ENCODE measurements at places on chromosomes 7 and 10.

DNA sequence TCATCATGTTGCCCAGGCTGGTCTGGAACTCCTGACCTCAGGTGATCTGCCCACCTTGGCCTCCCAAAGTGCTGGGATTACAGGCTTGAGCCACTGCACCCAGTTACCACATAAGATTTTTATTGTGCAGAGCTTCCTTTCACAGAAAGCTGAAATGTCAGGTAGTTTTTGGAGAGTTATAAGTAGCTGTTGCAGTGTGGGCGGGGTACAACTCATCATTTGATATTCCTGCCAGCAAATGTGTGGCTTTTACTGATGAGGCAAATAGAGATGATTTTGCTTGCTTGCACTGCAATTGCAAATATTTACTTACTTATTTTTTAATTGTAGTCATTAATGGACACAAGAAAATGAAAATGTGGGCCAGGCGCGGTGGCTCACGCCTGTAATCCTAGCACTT lies 32.4 kb downstream of the NKX2-3 start:
- DNase-seq = no peak

- DNase-seq = no peak
Observed at GRCh38 chr10:21508706-21509331, 16.7 kb downstream of the SKIDA1 start.

GRCh38 chr10:120085096-120085796 lies 192.7 kb downstream of the SEC23IP start:
- DNase-seq = no peak

- DNase-seq = no peak
Observed at GRCh38 chr10:77028042-77028441, 609.6 kb downstream of the KCNMA1 start.

DNA sequence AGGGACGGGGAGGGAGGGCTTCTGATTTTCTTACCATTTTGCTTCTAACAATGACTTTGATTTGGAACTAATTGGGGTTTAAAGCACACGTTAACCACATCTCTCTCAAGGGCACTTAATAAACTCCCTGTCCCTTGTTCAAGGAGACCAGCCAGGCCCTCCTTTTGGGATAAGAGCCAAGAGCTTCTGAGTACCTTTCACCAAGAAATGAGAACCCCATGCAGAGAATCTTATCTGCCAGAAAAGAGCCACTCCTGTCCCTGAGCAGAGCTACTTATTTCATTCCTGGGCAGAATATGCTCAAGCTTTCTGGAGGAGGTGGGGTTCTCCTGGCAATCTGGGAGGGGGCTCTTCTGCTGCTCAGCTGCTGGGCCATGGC lies 574.6 kb downstream of the GALNT17 start:
- no peak for DNase-seq

- no peak for DNase-seq
Observed at GRCh38 chr7:23931633-23932032, 221.6 kb downstream of the STK31 start.

DNA sequence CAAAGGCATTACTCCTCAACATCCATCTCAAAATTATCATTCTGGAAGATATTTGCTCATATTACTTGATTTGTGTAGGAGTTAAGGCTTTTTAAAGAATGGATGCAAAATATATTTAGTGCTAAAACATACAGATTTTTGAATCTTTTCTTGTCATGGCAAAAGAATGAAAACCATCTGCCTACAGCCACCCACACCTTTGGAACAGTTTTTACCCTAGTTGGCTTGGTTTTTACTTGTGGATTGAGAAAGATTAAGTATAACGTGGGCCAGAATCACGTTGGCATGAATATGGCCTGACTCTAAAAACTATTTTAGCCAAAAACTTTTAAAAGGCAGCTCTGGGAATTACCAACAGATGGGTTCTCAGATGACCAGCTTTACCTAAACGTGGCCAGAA lies 128.2 kb downstream of the SPAG6 start:
- no peak for DNase-seq

GRCh38 chr10:79250259-79250658 lies 97.0 kb upstream of the PPIF start:
- no peak for DNase-seq

DNA sequence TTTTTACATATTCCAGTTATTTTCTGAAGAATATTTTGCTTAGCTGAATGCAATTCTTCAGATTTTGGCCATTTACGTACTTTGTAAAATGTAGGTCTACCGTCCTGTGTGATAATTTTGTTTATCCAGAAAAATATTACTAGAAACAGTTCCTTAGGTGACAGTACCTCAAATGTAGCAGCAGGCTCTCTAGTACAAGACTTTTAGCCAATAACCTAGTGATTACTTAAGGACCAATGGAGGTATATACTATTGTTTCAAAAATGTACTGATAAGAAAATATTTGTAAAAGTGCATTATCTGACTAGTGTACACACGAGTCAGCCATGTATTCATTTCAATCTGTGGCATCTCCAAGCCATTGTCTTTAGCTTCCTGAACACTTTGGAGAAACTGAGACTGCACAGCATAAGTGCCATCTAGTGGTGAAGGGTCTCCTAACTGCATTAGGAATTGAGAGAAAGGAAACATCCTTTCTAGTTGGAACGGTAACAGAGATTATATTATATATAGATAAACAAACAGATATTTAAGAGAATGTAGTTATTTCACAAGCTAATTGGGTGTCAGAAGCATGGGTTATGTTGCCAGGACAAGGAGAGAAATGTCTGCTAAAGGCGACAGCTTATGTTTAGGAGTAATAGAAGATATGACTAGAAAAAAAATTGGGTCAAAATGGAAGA lies 23.7 kb downstream of the RTKN2 start:
- DNase-seq = peak; percentile 63

DNA sequence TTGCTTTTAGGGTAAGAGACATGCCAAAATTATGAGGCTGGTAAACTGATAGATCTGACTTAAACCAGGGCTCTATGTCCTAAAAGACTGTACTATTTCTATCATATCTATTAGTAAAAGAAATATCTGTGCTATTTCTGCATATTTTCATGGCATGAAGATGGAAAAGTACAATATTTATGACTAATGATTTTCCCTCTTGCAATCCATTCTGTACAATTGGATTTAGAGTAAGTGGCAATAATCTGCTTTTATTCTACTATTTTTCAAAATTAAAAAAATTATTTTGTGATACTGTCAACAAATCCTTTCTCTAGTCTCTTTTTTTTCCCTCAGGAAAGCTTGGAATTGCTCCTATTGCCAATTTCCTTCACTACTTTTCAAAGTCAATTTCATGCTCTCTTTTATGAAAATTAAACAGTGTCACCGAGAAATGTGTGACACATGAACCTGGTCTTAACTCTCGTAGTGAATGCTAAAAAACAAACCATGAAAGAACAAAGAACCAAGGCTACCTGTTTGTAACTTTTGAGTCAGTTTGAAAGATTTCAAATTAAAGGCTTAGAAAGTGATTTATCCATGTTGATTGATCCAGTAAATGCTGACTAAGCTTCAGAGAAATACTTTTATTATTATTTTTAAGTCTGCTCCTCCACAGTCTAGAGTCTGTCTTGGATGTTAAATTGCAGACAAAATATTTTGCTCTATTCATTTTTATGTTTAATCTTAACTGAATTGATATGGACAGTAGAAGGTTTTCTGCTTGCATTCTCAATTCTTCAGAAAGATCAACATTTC lies 262.7 kb upstream of the CHRM2 start:
- DNase-seq = no peak

- no peak for DNase-seq
Observed at GRCh38 chr7:130345136-130345535, 520 bp downstream of the CPA5 start.

- DNase-seq = no peak
Observed at GRCh38 chr7:143485094-143485493, 7.4 kb downstream of the TAS2R41 start.

DNA sequence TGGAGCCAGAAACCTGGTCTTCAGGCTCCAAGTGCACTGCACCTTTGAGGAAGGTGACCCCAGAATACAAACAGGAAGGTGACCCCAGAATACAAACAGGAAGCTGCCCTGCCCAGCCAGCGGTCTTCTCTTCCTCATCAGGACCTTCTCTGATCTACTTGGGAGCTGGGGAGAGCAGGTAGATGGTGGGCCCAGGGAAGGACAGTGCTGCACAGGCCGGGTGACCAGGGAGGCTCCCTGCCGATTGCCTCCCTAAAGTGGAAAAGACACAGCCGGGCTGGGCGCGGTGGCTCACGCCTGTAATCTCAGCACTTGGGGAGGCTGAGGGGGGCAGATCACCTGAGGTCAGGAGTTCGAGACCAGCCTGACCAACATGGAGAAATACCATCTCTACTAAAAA lies 151.8 kb upstream of the CHST15 start:
- no peak for DNase-seq

DNA sequence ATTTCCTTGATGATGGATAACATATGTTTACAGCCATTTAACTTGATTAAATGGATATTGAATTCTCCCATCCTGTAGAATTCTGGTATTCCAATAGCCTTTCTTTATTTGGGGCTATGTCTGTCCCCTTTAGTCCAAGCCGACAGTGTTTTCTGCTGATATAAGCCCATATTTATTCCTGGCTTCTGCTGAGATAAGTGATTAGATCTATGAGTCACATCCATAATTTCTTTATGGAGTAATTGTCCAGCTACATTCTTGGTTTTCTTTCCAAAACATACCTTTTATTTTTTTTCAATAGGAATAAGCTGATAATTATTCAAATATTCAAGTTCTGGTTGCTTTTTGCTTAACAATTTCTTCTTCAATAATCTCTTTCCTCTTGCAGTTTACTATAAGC lies 106.7 kb downstream of the NRG3 start:
- no peak for DNase-seq

DNA sequence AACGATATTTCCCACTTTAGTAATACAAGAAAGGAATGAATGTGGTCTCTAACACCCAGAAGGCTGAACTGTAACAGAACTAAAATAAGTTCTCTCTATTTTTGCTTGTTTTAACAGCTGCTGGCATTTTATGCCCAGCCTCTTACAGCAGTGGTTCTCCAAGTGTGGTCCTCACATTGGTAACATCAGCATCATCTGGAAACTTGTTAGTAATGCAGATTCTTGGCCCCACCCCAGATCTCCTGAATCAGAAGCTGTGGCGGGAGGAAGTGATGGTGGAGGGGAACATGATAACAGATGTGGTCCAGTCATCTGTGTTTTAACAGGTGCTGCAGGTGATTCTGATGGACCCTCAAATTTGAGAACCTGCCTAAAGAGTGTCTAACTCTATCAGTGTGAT lies 170.1 kb downstream of the TMEM26 start:
- no peak for DNase-seq

GRCh38 chr10:98848361-98848760 lies 387.3 kb downstream of the HPSE2 start:
- DNase-seq = no peak

DNA sequence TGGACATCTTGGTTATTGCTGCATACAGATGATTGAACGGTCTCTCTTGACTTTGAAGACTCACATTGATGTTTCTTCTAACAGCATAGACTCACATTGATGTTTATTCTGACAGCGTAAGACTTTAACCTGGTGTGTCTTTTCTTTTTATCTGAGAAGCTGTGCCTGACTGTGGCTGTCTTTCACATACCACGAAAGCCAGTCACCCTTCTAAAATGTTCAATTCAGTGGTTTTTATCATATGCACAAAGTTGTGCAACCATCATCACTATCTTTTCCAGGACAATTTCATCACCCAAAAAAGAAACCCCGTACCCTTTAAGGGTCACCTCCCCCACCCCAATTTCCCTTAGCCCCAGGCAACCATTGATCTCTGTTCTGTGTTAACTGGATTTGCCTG lies 24.7 kb downstream of the CELF2 start:
- DNase-seq = no peak

GRCh38 chr7:112481833-112482670 lies 1.3 kb downstream of the LSMEM1 start:
- no peak for DNase-seq

DNA sequence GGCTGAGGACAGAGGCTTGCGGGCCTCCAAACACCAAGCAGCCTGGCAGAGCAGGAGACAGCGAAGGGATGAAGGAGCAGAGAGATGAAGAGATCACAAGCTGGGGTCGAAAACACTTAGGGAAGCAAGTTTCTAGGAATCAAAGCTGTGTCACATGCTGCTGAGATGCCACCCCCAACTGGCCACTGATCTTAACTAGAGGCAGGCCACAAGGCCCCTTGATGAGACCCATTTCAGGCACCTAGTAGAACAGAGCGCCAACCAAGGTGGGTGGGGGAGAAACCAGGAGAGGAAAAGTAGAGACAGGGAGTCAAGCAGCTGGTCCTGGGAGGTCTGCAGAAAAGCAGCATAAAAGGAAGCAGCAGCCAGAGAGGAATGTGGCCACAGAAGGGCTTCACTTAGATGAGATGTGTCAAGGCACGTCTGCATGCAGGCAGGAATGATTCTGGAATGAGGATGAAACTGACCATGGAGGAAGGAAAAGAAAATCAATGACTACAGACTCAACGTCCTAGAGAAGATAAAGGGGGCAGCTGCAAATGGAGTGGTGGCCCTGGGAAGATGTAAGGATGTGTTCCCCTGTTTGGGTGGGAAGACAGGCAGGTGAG lies 85.0 kb upstream of the DDC start:
- no peak for DNase-seq

DNA sequence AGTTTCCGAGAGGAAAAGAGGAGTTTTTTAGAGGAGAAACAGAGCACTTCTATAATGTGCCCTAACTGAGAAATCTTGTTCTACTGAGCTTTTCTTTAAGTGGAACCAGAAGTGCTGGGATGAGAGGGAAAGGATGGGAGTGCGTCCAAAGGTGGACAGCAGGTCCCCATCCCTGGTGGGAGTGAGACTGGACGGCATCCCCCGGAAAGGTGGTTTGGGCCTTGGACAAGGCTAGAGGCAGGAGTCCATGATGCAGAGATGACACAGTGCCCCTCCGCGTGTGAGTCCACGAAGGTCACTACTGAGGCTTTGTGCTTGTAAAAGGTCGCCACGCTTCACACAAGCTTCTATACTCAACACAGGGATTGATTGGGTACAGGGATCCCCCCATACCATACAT lies 6.1 kb upstream of the EN2 start:
- no peak for DNase-seq

DNA sequence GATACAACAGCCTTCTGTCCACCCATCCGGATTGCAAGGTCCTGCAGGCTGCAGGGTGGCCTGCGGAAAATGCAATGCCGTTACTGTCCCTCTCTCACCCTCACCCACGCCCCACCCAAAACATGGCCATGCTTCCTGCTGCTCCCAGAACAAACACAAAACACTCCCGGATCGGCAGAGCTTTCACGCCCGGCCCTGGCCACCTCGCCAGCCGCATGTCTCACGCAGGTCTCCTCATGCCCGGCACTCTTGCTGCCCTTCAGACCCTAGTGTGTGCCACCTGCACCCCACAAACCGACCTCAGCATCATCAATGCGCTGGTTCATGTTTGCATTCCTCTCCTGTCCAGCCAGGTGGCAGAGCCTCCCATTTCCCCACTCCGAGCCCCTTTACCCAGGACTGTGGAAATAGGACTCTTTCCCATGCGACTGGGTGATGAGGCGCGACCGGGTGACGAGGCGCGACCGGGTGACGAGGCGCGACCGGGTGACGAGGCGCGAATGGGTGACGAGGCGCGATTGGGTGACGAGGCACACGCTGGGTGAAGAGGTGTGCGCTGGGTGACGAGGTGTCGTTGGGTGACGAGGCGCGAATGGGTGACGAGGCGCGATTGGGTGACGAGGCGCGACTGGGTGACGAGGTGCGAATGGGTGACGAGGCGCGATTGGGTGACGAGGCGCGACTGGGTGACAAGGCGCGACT lies 8.9 kb upstream of the NOM1 start:
- DNase-seq = no peak

Measured in NCI-H774 (cell line).